ENCODE measurements at places on chromosomes 1 and 21.

- no peak for DNase-seq
These were observed 59.4 kb downstream of the PAPPA2 start for GRCh38 chr1:176522310-176522845.

DNA sequence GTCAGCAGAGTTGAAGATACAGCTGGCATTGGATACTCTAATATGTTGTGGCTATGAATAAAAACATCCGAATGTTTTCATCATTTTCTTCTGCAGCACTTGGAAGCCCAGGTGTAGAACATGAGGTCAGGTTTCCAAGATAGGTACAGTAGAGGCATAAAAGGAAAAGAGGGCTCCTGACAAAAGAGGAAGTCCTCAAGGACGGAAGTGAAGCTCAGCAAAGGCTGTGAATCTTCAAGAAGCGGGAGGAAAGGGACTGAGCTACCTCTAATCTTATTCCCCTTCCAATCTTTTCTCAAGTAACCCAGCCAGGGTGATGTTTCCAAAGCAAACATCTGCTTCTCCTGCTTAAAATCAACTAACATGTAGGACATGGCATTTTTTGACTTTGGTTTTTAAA lies 4.4 kb upstream of the PIK3C2B start:
- no peak for DNase-seq

- DNase-seq: no peak
These were observed 9.7 kb upstream of the TFF3 start for GRCh38 chr21:42324896-42325295.

GRCh38 chr1:108590441-108590840 lies 30.5 kb downstream of the EEIG2 start:
- no peak for DNase-seq

GRCh38 chr21:45001134-45002095 lies 61.6 kb downstream of the SLX9 start:
- no peak for DNase-seq

- no peak for DNase-seq
These were observed 16.4 kb upstream of the RASSF5 start for GRCh38 chr1:206490771-206491405.

GRCh38 chr1:45299981-45300668 lies 26.6 kb upstream of the HPDL start:
- no peak for DNase-seq

DNA sequence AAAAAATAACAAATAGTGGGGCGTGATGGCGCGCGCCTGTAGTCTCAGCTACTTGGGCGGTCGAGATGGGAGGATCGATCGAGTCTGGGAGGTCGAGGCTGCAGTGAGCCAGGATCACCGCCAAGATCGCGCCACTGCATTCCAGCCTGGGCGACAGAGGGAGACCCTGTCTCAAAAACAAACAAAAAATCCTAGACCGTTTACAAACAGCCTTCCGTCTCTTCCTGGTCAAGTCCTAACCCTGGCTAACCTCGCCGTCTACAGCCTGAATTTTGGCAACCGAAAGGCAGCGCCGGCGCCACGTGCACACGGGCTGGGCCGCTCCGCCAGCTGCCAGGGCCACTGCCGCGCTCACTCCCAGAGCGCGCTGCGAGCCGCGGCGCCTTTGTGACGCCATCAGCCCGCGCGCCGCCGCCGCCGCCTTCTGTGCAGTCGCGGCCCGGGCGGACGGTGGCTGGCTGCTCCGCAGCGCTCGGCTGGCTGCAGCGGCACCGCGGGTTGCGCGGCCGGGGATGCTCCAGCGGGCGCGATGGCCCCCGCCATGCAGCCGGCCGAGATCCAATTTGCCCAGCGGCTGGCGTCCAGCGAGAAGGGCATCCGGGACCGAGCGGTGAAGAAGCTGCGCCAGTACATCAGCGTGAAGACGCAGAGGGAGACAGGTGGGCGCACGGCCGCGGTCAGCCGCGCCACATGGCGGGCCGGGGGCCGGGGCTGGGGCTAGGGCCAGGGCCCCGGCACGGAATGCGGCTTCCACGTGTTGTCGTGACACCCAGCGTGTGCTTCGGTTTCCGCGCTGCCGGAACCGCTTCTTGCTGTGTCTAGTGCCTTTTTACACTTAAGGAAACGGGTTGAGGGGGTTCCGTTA lies at the start of the genes HSF2BP and RRP1B:
TSS of gene HSF2BP (minus strand) at position 353 of the 865 bp plus-strand sequence. CDS start 1,392 bp downstream, outside the sequence.
TSS of gene RRP1B (plus strand) at position 425 of the 865 bp plus-strand sequence. CDS start at position 530, 105 bp downstream.
- DNase-seq: peak; percentile 93

GRCh38 chr1:215243345-215244054 lies 161.0 kb downstream of the KCNK2 start:
- DNase-seq: no peak

DNA sequence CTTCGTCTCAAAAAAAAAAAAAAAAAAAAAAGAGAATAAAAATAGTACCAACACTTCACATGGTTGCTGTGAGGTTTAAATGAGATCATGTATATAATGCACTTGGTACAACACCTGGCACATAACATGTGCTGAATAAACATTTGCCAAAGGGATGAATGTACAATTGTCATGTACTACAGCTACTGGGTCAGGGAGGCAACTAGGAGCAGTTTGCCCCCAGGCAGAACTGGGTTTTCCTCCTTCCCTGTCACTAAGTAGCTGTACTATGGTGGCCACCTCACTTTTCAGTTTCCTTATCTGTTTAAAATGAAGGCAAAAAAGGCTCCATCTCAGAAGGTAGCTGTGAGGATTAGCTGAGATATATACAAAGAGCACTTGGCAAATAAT lies 11.5 kb downstream of the AK2 start:
- no peak for DNase-seq

GRCh38 chr1:12052008-12052573 lies 11.0 kb upstream of the TNFRSF8 start:
- DNase-seq: no peak

DNA sequence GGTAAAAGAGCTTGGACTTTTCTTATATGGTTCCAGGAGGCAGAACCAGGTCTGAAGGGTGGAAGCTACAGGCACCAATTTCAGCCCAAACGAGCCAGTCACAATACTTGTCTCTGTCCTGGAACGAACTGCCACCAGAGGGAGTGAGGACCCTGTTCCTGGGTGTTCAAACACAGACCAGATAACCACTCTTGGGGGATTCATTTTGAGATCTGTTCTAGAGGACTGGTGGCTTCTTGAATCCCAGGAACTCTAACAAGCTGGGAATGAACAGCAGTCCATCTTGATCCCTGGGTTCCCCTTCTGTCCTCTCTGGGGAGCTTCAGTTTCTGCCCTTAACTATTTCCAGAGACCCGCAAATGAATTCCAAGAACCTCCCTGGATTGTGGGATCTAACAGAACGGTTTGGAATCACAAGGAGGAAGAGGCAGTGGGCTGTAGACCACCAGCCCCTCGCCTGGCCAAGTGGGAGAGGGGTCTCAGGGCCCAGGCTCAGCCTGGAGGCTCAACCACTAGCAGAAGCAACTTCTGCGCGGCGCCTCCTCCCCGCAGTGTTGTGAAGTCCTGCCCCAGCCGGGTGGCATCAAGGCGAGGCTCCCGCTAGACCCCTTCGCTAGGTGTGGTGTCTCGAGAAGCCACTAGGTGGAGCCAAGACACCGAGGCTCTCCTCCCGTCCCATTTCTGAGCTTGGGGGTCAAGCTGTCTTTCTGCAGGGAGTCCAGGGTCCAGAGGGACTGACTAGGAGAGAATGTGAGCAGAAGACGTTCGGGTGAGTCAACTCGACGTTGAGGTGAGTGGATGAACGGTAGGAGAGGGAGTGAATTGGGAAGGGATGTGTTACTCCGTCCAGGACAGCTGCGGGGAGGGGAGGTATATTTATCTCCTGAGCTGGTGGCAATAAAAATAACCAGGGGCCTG lies 12.1 kb upstream of the NES start:
- DNase-seq: peak; percentile 74

GRCh38 chr21:44654576-44655175 lies at the start of gene KRTAP12-4:
KRTAP12-4 (minus strand) TSS chr21:44654659; CDS start chr21:44654614, 45 bp downstream.
- no peak for DNase-seq

GRCh38 chr1:31795801-31796621 lies 19.8 kb downstream of the SPOCD1 start:
- peak; percentile 15 for DNase-seq

DNA sequence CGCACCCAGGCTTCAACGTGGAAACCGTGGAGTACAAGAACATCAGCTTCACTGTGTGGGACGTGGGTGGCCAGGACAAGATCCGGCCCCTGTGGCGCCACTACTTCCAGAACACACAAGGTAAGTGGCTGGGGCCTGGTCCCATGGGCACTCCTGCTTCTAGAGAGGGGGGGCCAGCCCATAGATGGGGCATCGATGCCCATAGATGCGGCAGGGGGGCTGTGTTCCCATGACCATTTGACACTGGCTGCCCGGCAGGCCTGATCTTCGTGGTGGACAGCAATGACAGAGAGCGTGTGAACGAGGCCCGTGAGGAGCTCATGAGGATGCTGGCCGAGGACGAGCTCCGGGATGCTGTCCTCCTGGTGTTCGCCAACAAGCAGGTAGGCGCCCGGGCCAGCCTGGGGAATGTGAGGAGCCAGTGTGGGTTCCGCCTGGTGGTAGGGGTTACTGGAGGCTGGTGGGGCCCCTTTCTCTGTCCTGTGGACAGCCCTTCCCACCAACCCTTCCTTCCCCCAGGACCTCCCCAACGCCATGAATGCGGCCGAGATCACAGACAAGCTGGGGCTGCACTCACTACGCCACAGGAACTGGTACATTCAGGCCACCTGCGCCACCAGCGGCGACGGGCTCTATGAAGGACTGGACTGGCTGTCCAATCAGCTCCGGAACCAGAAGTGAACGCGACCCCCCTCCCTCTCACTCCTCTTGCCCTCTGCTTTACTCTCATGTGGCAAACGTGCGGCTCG lies 5.6 kb downstream of the C1orf35 start:
- DNase-seq: no peak

DNA sequence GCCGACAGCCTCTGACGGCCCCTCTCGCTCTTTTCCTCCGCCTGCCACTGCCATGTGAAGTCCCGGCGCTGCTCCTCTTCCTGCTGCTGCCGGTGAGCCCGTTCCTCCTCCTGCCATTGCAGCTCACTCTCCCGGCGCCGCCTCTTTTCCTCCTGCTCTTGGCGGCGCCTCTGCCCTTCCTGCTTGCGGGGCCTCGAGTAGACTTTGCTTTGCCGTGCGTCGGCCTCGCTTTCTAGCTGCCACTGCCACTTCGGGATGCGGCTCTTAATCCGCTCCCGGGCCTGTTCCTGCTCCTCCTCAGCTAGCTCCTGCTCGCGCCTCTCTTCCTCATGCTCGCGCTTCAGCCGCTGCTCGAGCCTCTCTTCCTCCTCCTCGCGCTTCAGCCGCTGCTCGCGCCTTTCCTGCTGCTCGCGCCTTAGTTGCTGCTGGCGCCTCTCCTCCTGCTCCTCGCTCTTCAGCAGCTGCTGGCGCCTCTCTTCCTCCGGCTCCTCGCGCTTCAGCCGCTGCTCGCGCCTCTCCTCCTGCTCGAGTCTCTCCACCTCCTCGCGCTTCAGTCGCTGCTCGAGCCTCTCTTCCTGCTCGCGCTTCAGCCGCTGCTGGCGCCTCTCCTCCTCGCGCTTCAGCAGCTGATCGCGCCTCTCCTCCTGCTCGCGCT lies 4.3 kb downstream of the TCHH start:
- peak; percentile 59 for DNase-seq

GRCh38 chr1:31715087-31715872 lies 11.5 kb upstream of the COL16A1 start:
- peak; percentile 57 for DNase-seq

GRCh38 chr21:39980241-39980820 lies 113.1 kb downstream of the PCP4 start:
- no peak for DNase-seq

DNA sequence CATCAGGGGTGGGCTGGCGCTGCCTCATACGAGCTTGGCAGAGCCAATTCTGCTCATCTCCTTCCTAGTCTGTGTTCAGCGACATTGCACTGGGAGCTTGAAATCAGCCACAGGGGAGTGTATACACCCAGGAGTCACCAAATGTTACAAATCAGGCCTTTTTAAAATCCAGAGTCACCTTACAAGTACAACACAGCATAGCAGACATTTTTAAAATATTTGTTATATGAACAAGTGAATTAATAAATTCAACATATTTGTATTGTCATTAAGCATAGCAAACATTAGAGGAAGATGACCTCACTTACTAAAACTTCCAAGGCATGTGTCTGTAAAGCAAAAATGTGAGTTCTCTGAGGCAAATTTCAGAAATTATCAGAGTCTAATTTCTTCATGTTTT lies 210.0 kb downstream of the HLX start:
- no peak for DNase-seq

DNA sequence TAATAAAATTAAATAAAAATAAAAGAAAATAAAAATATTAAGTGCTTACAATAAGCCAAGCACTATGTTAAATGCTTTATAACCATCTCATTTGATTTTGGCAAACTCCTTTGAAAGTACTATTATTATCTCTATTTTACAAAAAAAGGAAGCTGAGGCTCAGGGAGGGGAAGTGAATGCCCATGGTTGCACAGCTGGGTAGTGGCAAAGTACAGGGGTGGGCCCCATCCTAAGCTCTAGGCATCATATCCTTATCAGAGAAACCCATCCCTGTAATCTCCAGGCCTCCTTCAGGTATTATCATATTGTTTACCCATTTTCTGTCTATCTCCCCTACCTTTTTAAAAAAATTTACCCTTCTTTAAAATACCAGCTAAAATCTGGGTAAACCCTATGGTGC lies 2.3 kb upstream of the MED18 start:
- DNase-seq: no peak

GRCh38 chr21:14482165-14482564 lies 64.0 kb downstream of the SAMSN1 start:
- DNase-seq: no peak

All from activated naive CD8-positive, alpha-beta T cell treated with anti-CD3 and anti-CD28 coated beads, Interleukin-2, amount 10 ng/mL, durations not matched to agents 7 days and 5 days (primary cell).